Left lobe of liver (tissue), 2 donors: ENCODE measurements at places on chromosomes 2 and 18.

- DNase-seq: no peak
Observed at GRCh38 chr18:63890950-63891304, 3.4 kb downstream of the SERPINB2 start.

DNA sequence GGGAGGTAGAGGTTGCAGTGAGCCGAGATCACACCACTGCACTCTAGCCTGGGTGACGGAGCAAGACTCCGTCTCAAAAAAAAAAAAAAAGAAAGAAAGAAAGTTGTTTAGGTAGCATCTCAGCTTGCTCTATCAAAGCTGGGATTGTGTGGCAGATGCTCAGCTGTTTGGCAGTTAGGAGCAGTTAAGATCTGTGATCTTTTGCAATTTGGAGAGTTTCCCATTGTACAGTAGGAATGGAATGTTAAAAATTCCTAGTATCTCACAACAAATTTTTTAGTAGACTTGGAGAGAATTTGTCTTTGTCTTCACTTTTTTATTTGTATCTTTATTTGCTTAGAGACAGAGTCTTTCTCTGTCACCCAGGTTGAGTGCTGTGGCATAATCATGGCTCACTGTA, 122.9 kb upstream of the UNC80 start:
- no peak for DNase-seq

- no peak for DNase-seq
Observed at GRCh38 chr2:217162533-217162932, 302.7 kb upstream of the TNP1 start.

- no peak for DNase-seq
Observed at GRCh38 chr2:158914066-158914465, 54.4 kb upstream of the TANC1 start.

DNA sequence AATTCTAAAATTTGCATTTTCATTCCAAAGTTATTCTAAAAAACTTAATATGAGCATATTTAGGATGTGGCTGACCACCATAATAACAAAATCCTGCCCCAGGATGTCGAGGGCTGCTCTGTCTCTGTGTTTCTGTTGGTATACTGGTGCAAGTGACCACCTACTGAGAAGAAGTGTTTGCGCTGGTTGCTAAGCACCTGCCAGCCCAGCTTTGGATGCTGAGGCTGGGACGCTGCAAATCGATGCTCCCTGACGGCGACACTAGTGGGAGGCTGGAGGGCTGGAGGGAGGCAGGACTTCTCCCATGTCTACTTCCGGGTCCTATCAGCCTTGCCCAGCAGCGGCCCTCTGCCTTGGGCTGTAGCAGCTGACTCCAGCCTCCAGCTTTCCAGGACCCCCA, 45.0 kb downstream of the LAMA1 start:
- DNase-seq: no peak

DNA sequence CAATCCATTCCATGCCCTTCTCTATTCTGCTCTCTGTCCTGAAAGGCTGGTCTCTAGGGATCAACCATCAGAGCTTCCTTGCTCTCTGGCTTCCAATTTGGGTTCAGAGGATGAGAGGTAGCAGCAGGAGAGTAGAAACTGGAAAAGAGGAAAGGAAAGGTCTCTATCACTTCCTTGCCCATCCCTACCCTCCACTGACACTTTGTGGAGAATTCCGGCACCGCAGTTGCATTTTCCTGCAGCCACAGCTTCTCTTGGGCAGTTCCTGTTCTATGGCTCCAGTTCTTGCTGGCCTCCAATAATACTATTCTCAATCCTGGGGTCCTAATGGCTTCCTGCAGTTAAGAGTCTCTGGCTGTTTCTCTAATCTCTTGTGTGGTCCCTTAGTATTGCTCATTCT, 13.3 kb upstream of the IMPACT start:
- DNase-seq: no peak

- no peak for DNase-seq
Observed at GRCh38 chr18:43777636-43778304, 500.5 kb upstream of the SYT4 start.

- no peak for DNase-seq
Observed at GRCh38 chr18:61323951-61324350, 9.3 kb upstream of the CDH20 start.

DNA sequence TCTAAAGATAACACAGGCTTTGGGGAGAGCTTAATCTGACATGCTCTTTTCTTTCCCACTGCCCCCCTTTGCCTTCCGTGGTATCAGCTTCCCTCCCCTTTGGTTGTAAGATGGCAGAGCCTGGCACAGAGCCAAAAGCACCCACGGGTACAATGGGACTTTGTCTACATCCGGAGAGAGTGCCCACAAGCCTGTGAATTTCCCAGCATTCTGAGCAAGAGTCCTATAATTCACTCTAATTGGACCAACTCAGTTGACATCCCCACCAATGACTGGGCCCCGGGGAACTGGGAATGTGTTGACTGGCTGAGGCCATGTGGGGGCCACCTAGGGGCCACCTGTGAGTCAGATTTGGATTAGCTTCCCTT, 20.1 kb upstream of the C2orf72 start:
- DNase-seq: no peak

DNA sequence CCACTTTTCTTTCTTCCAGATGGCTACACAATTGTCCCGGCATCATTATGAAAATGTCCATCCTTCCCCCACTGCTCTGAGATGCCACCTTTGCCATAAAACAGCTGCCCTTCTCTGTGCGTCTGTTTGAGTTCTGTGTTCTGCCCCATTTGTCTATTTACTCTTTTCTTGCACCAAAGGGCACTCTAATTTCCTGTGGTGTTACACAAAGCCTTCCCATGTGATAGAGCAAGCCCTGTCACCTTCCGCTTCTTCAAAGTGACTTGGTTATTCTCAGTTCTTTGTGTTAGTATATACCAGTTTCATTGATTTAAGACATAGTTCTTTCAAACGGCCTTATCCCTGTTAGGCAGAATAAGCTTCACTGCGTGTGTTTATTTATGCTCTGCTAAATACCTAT, 84.1 kb downstream of the FBXO15 start:
- DNase-seq: no peak

DNA sequence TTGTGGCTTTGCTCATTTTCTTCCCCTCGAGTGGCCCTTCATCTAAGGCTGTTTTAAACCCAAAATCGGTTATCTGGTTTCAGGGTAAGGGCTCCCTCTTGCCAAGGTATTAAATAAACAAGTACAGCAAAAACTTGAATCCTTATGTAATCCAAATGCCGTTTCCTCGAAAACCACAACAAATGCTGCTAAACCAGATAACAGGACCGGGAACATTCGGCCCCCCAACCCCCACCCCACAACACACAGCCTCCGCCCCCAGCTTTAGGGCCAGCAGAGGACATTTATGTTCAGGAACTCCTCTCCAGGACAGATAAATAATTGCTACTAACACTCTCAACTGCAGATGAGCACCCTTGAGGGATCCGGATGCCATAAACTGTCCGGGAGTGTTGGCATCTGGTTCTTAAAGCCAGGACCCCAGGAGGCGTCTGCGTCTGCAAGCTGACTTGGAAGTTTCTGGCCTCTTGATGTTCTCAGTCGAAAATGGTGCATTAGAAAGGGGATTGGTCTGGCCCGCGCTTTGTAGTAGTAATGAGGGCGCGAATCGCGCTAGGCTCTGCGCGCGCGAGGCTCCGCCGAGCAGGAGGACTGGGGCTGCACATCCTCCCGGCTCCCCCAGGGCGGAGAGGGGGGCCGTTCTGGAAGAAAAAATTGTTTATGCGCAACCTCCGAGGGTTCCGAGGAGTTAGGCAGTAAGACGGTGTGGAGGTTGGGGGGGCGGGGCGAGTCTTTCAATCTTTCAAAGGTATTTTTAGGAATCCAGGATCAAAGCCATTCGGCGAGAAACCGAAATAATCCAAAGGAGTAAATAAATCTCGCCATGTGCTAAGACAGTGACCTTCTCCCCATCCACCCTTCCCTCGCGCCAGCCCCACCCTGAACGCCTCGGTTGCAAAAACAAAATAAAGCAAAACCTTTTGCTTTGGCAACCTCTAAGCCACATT, 3.9 kb upstream of the ID2 start:
- DNase-seq: peak; percentile 78

DNA sequence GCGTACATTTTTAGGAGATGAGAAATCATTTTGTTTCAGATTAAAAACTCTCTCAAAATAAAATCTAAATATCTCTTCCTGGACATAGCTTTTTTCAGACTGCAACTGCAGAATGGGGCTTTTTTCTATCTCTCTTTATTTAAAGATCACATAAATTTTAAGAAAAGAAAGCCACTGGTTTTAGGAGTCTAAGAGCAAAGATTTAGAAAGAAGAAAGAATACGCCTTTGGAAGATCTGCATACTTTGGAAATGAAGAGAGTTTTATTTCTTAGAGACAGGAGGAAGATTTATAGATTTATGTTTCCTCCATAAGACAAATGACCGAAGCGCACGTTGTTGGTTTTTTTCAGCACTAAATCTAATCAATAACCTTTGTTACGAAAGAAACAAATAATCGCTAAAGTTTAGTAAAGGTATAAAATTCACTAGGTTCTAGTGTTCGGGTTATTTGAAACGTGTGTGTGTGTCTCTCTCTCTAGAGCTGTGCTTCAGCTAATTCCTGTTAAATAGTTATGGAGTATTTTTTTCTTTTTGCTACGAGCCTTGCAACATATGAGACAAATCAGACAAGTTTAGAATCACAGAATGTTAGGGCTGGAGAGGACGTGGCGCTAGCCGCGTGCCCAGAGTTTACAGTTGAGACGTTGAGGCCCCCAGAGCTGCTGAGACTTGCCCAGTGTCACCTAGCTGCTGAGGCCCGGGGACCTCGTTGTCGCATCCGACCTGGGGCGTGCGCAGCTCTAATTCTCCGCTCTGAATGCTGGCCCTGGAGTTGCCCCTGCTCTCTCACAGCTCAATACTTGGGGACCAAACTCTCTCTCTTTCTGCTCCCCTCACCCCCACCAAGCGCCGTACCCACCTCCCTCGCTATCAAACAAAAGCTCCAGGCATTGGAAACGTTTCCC, 69.9 kb downstream of the CTAGE1 start:
- DNase-seq: peak; percentile 59

DNA sequence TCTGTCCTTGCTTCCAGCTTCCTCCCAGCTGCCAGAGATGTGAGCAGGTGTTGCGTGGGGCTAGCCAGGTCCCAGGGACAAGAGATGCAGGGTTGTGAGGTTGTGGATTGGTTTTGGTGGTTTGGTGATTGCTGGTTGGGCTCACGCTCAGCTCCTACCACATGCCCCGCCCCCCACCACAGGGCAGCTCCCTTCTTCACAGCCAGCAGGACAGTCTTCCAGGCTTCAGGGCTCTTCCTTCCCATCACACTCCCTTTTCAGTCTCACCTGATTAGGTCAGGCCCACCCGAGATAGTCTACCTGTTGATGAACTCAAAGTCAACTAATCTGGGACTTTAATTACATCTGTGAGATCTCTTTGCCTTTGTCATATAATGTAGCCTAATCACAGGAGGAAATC, 52.0 kb upstream of the GLI2 start:
- DNase-seq: no peak

DNA sequence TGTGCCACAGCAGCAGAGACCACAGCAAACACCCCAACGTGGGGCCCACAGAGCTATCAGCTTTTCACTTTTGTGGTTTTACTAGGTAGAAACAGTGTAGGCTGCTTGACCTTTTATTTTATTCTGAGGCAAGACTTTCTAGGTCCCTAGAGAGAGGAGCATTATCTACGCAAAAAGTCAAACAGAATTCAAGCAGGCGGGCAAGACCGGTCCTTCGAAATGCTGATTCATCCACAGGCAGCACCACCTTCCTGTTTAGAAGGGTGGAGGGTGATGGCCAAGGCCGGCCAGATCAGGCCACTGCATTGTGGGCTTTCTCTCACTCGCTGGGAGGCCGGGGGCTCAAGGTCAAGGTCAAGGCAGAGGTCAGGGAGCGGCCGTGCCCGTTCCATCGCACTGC, 573.0 kb downstream of the GALR1 start:
- DNase-seq: no peak

DNA sequence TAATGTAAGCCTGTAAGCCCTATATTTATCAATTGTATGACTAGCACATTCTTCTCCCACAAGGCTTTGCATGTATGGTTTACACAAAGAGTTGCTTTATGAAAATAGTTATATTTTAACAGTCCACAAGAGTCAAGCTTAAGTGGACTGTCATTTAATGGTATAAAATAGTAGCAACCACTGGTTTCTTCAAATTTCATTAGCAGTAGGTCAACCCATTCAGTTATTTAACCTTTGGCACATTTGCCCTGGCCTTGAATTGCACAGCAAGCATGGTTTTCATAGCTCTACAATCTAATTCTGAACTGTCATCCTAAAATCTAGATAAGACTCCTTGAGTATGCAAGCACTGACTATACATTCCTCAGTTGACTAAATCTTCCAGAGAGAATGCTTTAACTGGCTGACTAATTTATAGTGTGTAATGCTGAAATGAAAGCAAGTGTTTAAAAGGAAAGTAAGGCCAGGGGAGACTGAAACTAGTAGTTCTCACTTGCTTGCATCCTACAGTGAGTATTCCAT, 1.8 kb downstream of the DPP4 start:
- no peak for DNase-seq

DNA sequence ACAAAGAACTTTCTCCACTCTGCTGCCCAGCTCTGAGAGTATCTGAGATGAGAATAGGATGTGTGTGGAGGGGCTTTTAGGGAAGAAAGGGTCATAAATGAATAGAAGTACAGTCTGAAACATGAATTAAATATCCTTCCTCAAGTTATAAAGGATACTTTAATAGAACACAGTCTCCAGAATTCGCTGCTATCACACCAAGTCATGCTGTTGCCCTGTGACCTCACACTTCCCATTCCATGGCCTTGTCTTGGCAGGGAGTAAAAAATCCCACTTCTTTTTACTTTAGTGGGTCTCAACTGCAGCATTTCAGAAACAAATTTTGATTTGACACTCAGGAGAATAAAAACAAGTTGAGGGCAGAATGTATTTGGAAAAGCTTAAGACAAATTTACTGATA, 3.8 kb upstream of the RPE start:
- DNase-seq: no peak

DNA sequence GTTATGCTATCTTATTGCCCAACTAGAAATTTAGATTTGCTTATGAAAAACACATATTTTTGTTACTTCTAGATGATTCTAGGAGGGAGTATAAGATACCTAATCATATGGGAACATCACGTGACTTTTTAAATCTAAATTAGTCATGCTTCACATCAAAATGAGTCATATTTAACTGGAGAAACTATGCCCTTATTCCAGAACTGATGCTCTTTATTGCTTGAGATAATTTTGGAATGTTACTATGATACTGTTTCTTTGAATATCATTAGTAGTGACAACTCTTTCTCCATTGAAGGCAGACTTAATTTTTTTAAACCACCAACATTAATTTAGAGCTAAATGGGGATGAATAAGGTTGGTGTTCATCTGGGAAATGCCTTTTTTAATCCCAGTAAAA, 19.9 kb upstream of the ELAC1 start:
- DNase-seq: no peak

DNA sequence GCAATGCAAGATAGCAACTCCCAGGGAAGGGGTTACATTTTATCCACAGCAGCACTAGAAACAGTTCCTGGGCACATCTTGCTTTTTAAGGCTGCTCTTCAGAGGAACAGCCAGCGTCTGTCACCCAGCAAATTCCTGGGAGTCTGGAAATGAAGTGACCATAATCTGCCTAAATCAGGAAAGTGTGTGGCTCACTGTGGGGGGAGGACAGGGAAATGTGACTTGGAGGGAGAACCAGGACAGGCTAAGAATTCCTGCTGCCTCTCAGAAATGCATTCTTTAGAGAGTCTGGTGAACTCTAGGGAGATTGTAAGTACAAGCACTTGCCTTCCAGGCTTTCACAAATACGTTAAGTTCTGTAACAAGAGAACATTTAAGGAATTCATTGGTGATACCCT, 364.3 kb upstream of the SPHKAP start:
- no peak for DNase-seq
